Stimulated activated CD8-positive, alpha-beta memory T cell treated with anti-CD3 and anti-CD28 coated beads, Interleukin-7, amount 100 ng/mL, for 1 hour (primary cell): ENCODE measurements at places on chromosomes 2 and 18.

- DNase-seq = no peak
Observed at GRCh38 chr2:176482107-176482506, 212.9 kb downstream of the MTX2 start.

GRCh38 chr18:36706134-36706881 lies 122.5 kb downstream of the TPGS2 start:
- DNase-seq = no peak

DNA sequence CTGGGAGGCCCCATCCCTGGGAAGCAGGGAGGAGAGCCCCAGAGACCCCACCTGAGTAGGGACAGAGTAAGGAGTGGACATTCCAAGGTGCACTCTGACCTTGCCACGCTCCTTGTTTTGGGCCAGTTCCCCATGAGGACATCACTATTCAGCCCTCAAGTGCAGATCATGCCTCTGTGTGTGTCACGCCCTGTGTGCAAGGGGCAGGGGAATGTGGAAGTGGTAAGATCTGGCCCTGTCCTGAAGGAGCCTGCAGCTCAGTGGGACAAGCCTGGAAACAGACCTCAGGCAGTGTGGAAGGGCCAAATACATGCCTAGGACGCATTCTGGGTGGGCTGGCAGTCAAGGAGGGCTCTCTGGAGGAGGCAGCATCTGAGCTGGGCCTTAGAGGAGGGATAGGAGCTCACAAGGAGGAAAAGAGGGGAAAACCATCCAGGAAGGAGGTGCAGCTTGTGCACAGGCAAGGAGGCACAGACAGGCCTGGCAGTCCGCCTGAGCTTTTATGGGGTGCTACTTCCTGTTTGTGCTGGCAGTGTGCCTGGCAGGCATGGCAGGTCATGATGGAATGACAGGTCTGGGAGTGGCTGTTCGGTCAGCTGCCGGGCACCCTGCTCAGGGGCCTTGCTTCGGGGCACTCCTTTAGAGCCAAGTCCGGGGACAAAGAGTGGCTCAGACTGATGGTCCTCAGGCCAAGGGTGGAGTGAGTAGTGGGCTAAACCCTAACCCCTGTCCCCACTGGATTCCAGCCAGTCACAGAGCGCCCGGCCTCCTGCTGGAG lies 3.3 kb downstream of the KLHL30 start:
- no peak for DNase-seq

DNA sequence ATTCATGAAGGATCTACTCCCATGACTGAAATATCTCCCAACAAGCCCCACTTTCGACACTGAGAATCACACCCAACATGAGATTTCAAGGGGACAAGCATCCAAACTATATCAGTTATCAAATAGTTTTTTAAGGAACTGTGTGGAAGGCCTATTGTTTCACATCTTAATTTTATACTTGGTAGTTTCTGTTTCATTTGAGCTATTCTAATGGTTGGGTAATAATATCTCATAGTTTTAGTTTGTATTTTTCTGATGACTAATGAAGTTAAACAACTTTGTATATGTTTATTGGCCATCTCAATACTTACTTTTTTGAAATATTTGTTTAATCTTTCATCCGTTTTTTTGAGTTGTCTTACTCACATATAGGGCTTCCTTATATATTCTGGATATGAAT lies 135.0 kb downstream of the SCG2 start:
- DNase-seq = no peak

DNA sequence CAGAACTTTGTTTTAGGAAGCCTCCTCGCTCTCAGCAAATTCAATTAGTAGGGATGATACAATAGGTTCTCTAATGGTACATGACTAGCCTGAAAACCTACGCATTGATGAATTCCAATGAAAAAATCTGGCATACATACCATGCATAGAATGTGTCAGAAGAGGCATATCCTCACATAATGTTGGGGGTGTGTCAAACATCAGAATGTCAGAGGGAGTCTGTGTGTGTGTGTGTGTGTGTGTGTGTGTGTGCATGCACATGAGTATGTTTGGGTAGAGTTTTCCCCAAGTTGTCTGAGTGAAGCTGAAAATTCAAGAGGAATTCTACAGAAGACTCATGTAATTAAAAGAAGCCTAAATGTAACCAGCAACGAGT lies 78.5 kb downstream of the FIGN start:
- no peak for DNase-seq

DNA sequence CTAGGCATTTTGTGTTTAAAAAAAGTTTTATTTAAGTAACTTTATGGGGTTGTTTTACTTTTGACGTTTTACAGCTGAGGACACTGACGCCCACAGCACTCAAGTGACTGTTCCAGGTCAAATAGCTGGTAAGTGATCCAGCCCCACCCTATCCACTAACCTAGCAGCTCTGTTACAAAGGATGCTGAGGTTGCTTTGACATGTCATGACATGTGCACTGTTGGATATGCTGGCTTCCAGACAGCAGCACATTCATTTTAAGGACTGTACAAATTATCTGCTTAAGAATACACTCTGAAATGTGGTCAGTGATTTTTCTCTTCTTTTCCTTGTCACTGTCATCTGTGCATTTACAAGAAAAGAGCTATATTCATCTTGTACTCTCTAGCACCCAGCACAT lies 417.5 kb downstream of the ZEB2 start:
- no peak for DNase-seq

GRCh38 chr2:168708080-168708479 lies 94.4 kb upstream of the NOSTRIN start:
- DNase-seq = no peak

DNA sequence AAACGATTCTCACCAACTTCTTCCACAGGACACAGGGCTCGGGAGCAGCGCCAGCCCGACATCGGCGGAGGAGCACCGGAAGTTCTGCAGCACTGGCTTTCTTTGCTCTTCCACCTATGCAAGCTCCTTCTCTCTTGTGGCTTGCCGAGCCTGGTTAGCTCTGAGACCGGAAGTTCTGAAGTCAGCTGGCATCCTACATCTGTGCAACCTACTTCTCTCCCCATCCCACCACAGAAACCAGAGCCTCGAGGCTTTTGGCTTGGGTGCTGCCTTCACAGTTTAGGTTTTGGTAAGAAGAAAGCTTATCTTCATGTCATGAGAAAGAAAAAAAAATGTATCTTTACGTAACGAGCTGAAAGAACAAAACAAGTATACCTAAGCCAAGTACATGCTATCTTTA lies 111.7 kb downstream of the ANKRD44 start:
- DNase-seq = peak; percentile 61

- DNase-seq = no peak
Observed at GRCh38 chr2:72630767-72631166, 195.1 kb downstream of the EXOC6B start.

DNA sequence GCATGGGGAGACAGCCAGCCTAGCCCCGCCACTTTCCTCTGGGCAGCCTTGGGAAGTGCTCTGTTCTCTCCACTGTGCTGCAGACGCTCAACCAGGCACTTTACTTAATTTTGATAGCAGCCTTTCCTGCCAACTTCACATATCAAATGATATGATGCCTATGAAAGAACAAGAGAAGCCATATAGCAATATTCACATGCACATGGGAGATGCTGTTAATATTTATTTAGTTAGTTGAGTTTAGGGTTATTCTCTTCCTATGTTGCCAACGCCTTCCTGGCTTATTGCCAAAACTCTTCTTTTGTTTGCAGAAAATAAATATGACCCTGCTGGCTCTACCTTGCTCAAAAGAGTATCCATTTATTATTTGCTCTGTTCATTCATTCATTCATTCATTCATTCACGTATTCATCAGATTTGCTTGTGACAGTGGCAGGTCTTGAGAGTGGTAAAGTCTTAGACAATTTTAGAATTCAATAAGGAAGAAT lies 99.3 kb downstream of the GATA6 start:
- DNase-seq = no peak

- DNase-seq = no peak
Observed at GRCh38 chr2:219968685-219969345, 341.4 kb downstream of the SLC4A3 start.

GRCh38 chr2:37109523-37109922 lies 25.2 kb downstream of the GPATCH11 start:
- DNase-seq = no peak

GRCh38 chr18:66510357-66511045 lies 93.4 kb downstream of the CDH19 start:
- DNase-seq = no peak

DNA sequence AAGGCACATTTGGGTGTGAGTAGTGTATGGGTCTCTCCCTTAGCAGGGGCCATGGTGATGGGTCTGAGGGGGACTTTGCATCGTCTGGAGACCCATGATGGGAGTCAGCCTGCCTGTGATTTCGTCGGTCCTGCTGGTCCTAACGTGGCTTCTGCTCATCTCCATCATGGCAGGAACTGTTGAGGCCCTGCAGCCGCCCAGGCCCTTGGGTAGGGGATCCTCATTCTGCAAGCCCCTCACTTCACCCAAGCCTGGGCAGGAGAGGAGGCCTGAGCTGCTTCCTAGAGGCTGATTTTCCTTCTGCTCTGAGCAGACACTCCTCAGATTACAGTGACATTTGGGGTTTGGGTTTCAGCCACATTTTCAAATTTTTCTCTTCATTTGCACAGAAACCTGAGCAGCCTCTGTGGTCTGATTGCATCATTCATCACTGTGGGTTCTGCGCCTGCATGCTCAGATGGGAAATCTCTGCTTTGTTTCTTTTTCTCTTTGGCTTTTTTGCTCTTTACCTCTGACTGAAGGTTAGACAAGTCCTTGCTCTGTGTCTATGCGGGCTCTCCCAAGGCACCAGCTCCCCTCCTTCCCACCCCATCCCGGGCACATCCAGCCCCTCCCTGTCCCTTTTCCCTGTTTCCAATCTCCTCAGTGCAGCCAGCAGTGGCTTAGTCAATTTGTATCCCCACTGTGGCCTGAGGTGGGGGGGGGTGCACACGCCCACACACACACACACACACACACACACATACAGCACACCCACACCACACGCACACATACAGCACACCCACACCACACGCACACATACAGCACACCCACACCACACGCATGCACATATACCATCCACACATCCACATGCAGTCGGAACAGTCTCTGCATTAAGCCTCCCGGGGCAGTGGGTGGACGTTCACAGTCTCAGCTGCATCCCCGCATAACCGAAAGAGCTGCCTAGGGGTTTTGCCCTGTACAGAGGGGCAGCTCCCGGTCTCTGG lies 305.4 kb upstream of the HS6ST1 start:
- DNase-seq = no peak

DNA sequence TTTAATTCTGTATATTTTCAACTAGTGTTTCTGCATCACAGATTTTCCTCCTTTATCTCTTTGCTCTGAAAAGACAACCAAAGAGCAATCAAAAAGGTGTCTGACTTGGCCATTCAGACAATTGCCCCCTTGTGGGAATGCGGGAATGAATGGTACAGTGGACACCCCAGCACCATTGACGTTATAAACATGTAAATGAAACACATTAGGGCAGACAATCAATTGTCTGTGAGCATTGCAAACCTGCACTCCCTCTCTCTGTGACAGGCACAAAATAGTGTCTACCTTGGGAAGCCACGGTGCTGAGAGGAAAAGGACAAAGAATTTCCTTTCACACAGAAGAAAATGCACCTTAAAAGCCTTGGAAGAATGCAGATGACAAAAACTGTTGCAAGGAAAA lies 8.0 kb downstream of the ZEB2 start:
- DNase-seq = no peak

GRCh38 chr18:43276491-43276890 lies 799 bp downstream of the SYT4 start:
- DNase-seq = no peak

DNA sequence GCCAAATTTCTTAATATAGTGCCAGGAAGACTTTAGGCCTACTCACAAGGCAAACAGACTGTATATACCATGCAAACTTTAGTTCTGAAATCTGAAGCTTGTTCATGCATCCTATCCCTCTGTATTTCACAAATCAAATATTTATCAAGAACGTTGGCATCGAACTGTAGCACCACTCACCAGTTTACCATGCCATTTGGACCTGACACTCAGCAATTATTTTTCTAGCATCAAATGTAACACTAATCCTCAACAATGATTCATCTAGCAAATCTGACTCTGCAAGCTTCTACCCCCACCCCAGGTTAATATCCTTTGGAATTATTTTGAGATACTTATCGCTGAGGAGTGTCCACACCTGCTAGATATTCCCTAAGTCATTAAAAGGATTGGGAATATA lies 1506.6 kb downstream of the LRP1B start:
- DNase-seq = no peak

GRCh38 chr2:120829633-120830025 lies 94.0 kb downstream of the GLI2 start:
- no peak for DNase-seq

GRCh38 chr2:160512491-160512890 lies 18.9 kb upstream of the RBMS1 start:
- no peak for DNase-seq

DNA sequence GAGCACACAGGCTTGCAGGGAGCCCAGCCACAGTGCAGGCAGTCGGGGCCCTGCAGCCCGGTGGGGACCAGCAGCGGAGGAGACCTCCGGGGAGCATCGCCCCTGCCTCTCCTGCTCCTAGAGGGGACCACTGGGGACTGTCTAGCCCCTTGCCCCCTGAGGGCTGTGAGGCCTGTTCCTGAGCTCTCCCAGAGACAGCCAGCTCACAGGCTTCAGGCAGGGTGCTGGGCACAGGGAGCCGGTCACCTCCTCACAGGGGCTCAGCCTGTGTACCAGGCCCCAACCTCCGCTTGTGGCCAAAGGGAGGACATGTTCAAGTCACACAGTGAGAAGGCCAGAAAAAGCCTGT lies 3.5 kb upstream of the NMUR1 start:
- no peak for DNase-seq

- no peak for DNase-seq
Observed at GRCh38 chr2:118766871-118767270, 80.6 kb downstream of the EN1 start.

- no peak for DNase-seq
Observed at GRCh38 chr2:182266909-182267308, 159.9 kb downstream of the PDE1A start.

DNA sequence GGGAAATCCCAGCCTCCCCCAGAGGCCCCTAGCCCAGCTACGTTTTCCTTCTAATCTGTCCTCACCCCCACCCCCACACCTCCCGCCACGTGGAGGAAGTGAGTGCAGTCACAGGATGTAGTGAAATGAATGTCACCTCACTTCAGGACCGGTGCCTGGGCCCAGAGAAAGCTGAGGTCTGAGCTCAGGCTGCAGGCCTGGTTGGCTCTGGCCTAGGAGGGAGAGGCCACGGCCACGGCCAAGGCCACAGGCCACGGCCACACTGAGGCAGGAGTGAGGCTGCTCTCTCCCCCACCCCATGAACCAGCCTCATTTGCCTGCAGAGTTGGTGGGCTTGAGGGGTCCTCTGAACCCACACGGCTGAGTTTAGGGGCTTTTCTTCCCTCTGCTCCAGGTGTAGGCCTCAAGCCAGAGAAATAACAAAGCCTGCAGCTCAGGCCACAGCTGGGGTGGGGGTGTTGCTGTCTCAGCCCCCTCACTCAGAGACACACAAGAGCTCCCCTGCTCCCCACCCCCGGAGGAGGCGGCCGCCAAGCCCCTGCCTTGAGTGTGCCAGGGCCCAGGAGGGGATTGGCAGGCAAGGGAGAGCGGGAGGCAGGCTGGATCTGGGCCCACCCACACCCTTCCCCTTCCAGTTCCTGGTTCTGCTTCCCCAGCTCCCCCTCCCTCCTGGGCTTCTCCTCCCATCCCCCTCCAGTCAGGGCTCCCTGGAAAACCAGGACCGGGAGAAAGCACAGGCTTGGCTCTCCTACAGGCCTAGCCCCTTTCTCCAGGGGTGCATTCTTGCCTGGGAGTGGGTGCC lies 27.0 kb downstream of the DNMT3A start:
- DNase-seq = peak; percentile 26

GRCh38 chr2:231047923-231048915 lies 8.4 kb upstream of the PSMD1 start:
- DNase-seq = no peak
